Neural crest cell (in vitro differentiated cells): ENCODE measurements at places on chromosomes 2 and 18.

DNA sequence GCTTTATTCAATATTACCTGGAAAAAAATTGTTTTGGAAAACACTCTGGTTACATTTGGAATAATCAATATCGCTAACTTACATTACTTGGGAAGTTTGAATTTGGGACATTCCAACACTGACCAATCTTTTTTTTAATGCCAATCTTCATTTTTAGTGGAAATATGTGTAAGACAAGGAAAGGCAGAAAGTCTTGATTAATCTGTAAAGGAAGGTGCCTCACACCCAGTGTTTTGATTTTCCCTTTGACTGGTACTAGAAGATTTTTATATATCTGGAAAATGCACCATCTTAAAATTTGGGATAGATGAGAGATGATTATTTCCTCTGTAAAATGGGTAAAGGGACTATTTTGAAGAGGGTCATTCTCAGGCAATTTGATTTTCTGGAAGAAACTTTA lies 879.2 kb upstream of the ZEB2 start:
- no peak for DNase-seq

DNA sequence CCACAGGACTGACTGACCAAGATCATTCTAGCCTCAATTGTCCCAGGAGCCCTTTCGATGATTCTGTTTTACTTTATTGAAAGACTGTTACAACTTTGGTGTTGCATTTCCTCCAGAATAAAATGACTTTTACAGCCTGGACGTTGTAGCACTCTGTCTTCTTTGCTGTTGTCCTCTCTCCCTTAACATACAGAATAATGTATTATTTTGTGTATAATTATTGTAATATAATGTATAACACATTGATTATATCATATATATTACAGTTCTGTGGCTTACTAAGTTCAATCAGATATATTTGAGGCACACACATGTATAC lies 380 bp upstream of the FANCL start:
- DNase-seq: no peak

- DNase-seq: no peak
Observed at GRCh38 chr2:68787356-68787755, 52.7 kb downstream of the ARHGAP25 start.

- no peak for DNase-seq
Observed at GRCh38 chr2:135890835-135891234, 14.6 kb upstream of the MCM6 start.

GRCh38 chr18:47595831-47596501 lies 334.5 kb downstream of the SMAD2 start:
- no peak for DNase-seq

GRCh38 chr2:80943487-80943886 lies 638.9 kb upstream of the LRRTM1 start:
- DNase-seq: no peak

- no peak for DNase-seq
Observed at GRCh38 chr2:233448575-233448974, 94.3 kb downstream of the DGKD start.

DNA sequence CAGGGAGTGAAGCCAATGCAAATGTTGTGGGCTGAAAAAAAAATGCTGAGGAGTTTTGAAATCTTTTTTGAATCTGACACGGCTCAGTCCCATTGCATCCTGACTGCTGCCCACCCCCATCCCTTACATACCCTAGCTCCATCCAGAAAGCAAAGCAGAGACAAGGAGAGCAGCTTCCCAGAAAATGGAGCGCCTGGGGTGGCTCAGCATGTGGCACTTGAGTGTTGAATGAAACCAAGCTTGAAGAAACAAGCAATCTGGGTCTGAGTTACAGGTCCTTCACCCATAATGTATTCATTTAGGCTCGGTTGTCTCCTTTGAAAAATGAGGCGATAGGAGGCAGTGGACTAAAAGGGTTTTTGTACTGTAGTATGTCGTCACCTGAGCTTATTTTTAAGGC lies 244.2 kb upstream of the ACVR2A start:
- no peak for DNase-seq

DNA sequence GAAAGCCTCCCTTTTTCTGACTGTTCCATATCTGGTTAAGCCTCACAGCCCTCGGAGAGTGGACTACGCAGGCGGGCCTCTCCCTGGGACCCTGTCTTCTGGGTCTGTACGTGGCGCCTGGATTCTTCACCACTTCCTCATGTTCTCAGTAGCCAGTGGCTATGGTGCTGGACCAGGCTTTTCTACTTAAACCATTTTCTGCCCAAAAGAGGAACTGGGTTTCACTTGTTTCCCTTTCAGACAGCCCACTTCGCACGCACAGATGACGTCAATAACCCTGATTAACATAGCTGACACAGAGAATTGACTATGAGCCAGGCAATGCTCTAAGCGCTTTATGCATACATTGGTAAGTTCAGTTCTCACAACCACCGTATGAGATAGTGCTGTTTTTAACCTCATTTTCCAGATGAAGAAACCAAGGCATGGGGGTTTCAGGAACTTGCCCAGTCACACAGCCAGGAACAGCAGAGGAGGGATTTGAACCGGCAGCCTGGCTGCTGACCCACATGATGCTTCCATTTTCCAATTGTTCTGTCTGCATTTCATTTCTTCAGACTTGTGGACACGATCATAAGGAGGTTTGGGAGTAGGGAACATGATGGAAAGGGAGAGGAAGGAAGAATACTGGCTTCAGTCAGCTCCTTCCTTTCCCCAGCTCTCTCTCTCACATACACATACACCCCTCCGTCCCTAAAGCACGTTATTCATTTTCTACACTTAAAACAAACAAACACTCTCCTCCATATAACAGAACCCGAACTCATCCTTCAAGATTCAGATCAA lies 41.7 kb downstream of the MYOM1 start:
- DNase-seq: no peak

DNA sequence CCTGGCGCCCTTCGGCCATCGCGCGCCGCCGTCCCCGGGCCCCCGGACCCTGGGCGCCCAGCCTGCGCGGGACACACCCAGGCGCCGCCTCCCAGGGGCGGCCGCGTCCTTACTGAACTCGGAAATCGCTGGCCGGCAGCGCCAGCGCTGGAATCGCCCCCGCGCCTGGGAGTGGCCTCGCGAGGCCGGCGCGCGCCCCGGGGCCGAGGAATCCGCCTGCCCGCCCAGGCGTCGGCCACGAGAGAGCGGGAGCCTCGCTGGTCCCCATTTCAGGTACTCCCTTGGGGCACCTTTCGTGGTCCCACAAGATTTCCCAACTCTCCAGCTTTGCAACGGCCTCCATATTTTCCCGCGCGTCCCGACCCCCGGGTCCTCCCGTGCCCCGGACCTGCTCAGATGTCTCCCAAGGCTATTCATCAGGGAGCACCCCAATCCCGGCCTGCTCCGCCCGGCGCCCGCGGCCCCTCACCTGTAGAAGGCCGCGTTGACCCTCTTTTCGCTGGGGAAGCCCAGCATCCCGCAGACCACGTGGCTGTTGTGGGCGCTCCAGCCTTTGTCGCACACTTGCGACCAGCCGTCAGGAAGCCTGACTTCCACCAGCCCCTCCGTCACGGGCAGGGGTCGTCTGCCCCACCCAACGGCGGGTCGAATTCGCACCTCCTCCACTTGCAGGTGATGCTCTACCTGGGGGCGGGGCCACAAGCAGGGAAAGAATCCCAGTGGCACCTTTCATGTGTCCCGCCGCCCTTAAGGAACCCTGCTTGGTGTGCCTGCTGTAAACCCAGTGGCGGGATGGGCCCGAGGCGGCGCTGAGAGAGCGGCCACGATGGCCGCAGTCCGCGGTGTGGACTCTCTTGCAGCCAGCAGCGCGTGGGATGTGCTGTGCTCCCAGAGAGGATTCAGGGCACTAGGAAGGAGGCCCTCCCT lies 4.6 kb downstream of the LOXL3 start:
- peak; percentile 36 for DNase-seq

DNA sequence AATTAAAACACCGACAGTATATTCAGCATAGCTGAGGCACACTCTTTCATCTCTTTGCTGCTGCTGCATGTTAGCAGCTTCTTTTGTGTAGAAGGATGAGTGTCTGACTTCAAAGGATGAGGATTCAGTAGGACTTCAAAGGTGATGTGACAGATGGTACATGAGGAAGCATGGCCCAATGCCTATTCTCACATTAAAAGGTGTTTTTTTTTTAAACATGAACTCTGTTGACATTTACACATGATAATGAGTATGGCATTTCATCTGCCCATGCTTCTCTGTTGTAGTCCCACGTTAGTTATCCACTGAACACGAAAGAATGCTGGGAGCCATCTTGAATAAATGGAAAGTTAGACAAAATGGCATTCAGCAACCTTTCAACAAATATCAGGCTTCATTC lies 1950.8 kb upstream of the PIK3C3 start:
- no peak for DNase-seq

GRCh38 chr18:59308938-59309260 lies 9.6 kb downstream of the CPLX4 start:
- DNase-seq: no peak

DNA sequence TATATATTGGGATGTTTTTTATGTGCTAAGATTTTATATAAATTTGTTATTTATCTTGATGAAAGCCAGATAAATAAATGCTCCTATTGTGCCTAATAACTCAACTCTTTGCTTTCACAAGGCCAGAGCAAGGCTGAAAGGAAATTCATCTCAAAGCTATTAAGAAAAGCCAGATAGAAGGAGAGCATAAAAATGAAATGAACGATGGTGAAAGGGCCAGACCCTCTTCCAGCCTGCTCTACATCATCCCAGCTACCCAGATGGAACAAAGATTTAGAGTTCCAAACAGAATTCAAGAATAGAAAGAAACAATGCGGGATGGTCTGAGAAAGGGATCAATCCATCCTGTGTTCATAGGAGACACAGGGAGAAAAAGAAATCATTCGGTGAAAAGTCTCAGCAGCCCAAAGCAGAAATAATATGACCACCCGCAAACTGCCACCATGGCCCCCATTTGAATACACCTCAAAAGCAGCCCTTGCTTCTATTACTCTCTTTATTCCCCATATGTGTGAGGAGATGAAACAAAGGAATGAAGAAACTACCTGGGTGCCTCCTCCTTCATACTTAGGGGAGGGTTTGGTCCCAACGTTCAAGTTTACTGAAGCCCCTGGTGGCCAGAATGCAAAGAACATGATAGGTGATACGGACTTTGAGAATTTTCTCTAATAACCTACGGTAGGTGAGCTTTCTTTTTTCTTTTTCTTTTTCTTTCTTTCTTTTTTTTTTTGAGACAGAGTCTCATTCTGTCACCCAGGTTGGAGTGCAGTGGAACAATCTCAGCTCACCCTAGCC lies 110.1 kb upstream of the FBXO11 start:
- no peak for DNase-seq

- no peak for DNase-seq
Observed at GRCh38 chr18:75170022-75170789, 38.7 kb downstream of the PTGR3 start.

GRCh38 chr18:59094569-59094968 lies 45.1 kb upstream of the SEC11C start:
- DNase-seq: no peak

- no peak for DNase-seq
Observed at GRCh38 chr2:38778687-38779082, 675 bp downstream of the GEMIN6 start.

DNA sequence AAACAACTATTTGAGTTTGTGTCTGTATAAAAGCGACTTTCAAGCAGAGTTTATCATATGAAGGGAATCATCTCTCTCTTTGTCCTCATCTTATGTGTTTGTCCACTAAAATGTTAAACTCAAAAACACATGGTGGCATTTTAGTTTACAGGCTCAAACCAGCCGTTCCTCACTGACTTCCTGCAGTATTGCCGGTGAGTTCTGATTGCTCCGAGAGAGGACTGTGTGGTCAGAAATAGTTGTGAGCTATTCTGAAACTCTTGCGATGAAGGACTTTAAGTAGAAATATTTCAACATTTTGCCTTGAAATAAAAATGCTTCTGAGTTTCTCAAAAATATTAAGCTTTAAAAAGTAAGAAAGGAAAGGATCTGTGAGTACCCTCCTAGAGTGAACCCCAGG lies 163.2 kb upstream of the CAVIN2 start:
- no peak for DNase-seq

GRCh38 chr2:16104949-16105668 lies 164.8 kb downstream of the MYCN start:
- DNase-seq: no peak

DNA sequence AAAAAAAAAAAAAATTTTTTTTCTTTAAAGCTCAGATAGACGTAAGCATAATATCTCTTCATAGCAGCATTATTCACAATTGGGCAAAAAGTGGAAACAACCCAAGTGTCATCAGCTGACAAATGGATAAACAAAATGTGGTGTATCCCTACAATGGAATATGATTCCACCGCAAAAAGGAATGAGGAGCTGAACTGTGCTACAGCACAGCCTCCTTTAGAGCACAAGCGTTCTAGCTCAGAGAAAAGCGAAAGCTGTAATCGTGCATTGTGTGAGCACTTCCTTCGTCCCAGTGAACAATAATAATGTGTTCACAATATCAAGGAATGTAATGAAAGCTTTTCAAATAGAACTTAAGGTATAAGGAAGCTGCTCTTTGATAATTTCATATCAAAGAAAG lies 11.7 kb upstream of the CHMP1B start:
- no peak for DNase-seq

GRCh38 chr2:152743002-152743401 lies 24.6 kb downstream of the ARL6IP6 start:
- DNase-seq: no peak

- DNase-seq: no peak
Observed at GRCh38 chr2:235870515-235870914, 297.7 kb downstream of the GBX2 start.

DNA sequence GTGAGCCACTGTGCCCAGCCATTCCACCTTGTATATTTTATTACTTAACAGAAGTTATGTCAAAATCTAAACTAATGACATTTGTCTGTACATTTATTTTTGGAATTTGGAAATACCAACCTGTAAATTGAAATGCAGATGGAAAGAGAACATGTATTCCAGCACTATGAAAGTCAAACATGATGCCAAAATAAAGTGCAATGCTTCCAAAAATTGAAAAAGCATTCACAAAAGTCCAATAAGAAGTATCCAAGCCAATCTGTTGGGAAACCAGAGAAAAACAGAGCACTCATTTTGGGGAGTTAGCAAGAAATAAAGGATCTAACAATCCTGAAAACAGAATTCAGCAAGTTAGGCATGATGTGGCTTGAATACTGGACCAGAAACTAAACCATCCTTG lies 30.3 kb upstream of the NARS1 start:
- DNase-seq: no peak

GRCh38 chr18:55862693-55863390 lies 274.9 kb upstream of the TCF4 start:
- no peak for DNase-seq

- DNase-seq: no peak
Observed at GRCh38 chr2:69576880-69577279, 66.7 kb downstream of the AAK1 start.

DNA sequence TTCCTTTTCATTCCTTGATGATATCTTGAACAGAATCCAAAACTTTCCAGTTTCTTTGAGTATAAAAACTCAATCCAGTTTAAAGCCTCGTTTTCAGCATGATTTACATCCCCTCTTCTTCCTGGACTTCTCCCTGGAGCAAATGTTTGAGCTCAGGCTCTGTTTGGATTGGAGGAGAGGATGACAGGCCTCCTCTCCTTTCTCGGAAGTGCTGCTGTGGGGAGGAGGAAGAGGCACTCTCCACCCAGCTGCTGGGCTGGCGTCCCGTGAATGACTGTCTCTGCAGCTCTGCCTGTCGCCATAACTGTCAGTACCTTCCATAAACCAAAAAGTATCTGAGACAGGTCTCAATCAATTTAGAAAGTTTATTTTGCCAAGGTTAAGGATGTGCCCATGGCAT lies 238.2 kb upstream of the AGAP1 start:
- no peak for DNase-seq
